T-helper 2 cell treated with Interferon-gamma antibody and Interleukin-4, amounts not matched to agents 5 μg/mL and 100 μg/mL, for 36 hours (primary cell): ENCODE measurements at places on chromosomes 2 and 18.

DNA sequence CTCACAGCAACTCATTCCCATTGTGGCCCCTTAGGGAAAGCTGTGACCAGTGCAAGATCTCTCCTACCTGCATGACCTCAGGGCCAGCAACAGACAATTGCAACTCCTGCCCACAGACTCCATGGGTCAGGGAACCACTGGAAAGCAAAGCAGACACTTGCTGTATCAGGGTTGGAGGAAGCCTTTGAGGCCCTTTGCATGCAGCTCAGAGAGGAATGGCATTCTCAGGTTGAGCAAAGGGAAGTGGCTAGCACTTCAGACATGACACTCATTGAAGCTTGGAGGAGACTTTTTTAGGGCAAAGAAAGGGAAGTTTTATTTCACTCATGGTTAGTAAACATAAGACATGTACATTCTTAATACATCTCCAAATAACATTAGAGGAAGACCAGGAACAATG, 22.1 kb downstream of the IL1F10 start:
- DNase-seq = peak; percentile 14

- no peak for DNase-seq
Measured at GRCh38 chr2:133855526-133855925, 287.3 kb upstream of the NCKAP5 start.

- DNase-seq = no peak
Measured at GRCh38 chr2:20585359-20585709, 65.6 kb downstream of the HS1BP3 start.

- DNase-seq = no peak
Measured at GRCh38 chr18:48321121-48321520, 88.1 kb downstream of the ZBTB7C start.

- DNase-seq = no peak
Measured at GRCh38 chr2:183950673-183951072, 647.7 kb upstream of the ZNF804A start.

DNA sequence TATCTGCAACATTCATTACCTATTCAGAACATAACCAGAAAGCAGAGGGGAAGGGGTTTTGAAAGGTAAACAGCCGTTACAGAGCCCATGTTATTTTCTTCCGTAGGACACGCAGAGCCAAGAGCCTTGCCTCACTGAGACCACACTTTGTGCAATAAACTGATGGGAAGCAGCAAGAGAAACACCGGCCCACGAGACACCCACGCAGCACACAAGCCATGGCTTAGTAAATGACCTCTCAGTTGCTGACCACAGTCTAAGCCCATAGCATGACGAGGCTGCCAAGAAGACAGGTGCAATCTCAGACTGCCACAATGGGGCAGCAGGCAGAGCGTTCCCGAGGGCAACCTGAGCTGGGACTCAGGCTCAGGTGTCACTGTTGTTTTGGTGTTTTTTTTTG, 59.6 kb downstream of the CABYR start:
- no peak for DNase-seq

- no peak for DNase-seq
Measured at GRCh38 chr18:68874361-68874760, 76.5 kb downstream of the CCDC102B start.

- DNase-seq = no peak
Measured at GRCh38 chr18:36516726-36517125, 219.2 kb downstream of the FHOD3 start.

- DNase-seq = no peak
Measured at GRCh38 chr18:3281456-3282400, 19.8 kb downstream of the MYL12B start.

GRCh38 chr2:124661558-124661957, 636.5 kb downstream of the CNTNAP5 start:
- DNase-seq = no peak

DNA sequence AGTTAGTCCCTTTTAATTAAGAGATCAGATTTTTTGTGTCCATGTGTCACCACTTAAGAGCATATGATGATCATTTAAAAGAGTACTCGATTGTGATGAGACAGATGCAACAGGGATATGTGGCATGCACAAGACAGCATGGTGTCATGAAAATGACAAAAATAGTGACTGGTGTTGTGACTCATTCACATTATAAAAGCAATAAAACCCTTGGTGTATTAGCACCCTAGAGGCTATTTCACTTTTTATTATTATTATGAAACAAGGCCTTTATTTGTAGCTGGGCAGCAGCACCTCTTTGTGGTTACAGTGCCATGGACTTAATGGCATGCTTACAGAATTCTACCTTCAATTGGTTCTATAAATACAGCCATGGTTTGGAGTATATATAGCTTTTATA, 1296.0 kb upstream of the ZEB2 start:
- DNase-seq = no peak

- no peak for DNase-seq
Measured at GRCh38 chr2:10584843-10585475, 104.8 kb downstream of the NOL10 start.

DNA sequence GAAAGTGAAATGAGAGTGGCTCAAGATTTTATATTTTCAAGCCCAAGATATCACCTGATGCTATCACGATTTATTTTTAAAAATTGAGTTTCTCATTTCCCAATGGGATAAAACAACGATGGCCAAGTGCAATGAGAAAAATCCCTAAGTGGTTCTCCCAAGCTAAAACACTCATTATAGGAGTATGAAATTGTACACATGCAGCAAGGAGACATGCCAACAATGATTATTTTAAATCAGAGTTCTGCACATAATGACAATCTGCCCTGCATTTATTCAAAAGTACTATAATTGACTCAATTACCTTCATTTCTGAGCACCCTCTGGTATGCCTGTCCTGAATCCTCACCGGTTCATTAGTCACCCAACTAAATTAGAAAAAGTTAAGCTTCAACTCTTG, 12.7 kb downstream of the CYTIP start:
- DNase-seq = no peak

- DNase-seq = no peak
Measured at GRCh38 chr2:162509288-162509968, 165.5 kb downstream of the GCA start.

GRCh38 chr2:149223472-149224095, 106.8 kb upstream of the LYPD6 start:
- no peak for DNase-seq

DNA sequence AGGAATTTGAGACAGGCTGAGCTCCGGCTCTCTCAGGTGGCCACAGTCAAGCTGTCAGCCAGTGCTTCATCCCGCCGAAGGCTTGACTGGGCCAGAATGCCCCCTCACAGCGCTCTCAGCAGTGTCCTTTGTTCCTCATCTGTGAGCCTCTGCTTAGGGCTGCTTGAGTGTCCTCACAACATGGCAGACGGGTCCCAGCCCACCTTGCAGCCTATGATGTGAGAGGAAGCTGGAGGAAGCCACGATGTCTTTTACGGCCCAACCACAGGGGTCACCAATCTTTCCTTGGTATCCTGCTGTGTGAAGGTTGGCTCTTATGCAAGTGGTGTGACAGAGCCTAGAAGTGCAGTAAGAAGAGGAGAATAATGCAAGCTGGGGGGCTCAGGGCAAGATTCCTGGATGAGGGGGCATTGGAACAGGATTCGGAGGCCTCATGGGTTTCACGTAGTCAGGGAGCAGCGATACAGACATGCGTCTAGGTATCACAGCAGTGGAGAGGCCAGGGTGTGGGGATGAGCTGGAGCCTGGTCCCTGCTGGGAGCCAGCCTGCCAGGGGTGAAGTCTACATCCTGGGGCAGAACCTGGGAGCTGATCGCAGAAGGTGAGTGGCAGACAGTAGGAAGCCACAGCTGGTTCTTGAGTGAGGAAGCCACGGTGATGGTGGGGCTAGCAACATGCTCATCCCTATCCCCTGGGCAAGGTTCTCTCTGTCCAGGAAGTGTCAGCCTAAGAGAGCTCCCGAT, 234.1 kb downstream of the GLI2 start:
- DNase-seq = no peak

DNA sequence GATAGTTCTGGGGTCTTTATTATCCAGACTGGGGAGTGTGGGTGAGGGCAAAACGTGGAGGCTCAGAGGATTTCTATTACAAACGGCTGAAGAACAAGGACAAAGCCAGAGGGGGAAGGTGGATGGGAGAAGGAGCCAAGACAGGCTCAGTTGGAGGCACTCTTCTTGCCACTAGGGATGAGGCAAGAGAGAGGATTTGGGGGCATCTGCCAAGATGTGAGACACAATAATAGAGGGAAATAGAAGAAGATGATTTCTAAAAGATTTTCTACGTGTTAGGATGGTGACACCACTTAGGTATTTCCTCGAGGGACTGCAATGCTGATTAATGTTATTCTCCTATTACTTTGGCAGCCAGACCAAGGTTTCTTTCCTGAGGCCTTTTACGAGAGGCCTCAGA, 71.8 kb downstream of the APOB start:
- DNase-seq = no peak

GRCh38 chr2:61433606-61434005, 37.3 kb downstream of the USP34 start:
- no peak for DNase-seq

DNA sequence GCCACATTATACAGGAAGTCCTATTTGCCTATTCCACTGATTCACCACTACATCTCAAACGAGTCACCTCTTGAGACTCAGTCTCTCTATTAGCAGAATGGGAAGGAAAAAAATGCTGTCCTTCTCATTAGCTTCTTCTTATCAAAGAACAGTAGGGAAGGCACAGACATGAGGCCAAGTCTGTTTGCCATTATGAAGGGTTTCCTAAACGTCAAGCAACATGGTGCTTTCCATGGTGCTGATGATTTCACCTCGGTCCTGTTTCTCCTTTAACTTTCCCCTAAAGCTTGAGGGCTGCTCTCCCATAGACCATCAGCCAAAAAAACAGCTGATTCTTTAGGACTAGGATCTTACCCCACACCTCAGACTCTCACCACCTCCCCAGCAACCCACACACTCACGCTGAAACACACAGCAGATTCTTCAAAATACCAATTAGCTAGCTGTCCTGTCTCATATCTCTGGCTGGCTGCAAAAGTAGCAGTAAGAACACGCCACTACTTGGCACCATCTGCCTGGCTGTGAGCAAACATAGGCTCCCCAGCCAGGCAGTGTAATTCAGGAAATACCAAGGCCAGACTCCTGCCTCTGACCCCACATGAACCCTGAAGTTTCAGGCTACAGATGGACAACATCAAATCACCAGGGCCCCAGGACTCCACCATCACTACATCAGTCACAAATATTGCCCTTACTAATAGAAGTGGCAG, 30.5 kb downstream of the GALNT14 start:
- no peak for DNase-seq

DNA sequence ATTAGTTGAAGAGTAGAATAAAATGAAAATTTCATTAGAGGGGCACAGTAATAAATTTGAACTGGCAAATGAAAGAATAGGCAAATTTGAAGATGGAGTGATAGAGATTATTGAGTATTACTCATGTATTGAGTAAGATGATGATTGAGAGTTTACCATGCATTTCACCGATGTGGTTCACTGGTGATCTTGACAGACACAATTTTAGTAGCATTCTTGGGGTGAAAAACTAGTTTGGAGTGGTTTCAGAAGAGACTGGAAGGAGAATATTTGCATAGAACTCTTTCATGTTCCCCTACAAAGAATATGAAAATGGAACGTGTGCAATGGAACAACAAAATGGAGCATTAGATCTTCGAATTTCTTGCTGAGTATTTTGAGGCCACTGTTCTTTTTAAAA, 121.4 kb downstream of the ASXL3 start:
- DNase-seq = no peak

DNA sequence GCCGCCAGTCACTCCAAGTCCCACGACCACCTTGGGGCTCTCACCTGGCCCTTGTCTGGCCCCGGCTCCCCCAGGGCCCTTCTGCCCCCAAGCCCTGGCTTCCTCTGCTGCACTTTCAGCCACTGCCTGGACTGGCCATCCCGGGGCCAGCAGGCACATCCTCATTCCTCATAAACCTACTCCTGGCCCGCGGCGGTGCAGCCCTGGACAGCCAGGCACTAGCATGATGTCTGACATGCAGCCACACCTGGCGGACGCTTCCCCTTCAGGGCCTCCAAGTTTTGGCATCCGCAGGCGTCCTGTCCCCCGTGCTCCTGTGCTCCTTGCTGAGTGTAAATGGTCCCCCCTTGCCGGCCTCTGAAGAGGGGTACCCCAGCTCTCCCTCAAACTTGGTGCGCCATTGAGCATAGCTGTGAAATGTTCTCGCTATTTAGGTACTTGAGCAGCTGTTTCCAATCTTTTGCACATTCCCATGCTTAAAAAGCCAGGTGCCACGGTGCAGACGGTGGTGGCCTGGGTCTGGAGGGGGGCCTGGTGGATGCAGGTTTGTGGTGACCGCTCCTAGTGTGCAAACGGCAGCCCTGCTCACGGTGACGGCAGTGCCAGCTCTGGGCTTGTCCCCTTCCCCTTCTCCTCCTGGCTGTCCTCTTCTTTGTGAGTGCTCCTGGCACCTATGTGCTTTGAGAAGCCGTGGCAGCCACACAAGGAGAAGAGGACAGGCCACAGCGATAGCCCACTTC, 123.8 kb downstream of the MBP start:
- DNase-seq = no peak

DNA sequence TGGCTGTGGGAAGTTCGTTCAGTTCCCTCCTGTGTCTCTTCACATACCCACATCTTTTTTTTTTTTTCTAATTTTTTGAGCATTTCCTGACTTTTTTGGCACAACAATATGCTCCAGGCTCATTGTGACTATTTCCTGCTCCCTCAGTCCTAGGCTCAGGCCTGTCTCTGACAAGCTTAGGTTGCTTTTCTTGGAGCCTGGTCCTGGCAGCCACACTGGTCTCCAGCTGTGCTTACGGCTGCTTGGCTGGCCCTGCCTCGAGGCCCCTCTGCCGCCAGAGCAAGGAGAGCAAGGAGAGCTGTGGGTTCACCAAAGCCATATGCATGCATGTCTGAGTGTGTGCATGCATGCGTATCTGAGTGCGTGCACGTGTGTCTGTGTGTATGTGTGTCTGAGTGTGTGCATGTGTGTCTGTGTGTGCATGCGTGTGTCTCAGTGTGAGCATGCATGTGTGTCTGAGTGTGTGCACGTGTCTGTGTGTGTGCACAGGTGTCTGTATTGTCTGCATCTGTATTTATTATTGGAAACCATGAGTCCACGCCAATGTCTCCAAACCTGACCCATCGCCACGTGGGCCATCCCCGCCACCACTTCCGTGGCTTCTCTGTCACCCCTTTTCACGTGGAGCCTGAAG, 766.1 kb upstream of the SALL3 start:
- no peak for DNase-seq

DNA sequence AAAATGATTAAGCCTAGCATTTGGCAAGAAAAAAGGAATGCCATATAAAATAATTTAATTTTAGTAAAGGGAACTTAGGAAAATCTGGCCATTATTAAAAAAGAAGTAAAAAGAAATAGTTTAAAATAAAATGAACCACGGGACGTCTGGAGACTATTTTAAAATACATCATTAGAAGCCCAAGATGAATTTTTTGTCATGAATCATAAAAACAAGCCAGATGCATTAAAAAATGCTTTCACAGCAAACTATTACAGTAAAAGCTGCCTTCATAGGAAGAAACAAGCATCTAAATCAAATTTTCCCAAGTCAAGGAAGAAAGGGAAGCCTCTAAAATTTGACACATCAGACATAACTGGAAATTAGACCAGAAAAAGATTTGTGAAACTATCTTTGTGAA, 33.0 kb downstream of the COL5A2 start:
- DNase-seq = no peak

GRCh38 chr2:223062396-223062795, 10.4 kb downstream of the KCNE4 start:
- no peak for DNase-seq

- DNase-seq = no peak
Measured at GRCh38 chr2:218887079-218887478, 6.4 kb downstream of the WNT10A start.

- no peak for DNase-seq
Measured at GRCh38 chr2:71252862-71253261, 26.0 kb upstream of the PAIP2B start.
